ENCODE measurements at places on chromosomes 11 and 22.

DNA sequence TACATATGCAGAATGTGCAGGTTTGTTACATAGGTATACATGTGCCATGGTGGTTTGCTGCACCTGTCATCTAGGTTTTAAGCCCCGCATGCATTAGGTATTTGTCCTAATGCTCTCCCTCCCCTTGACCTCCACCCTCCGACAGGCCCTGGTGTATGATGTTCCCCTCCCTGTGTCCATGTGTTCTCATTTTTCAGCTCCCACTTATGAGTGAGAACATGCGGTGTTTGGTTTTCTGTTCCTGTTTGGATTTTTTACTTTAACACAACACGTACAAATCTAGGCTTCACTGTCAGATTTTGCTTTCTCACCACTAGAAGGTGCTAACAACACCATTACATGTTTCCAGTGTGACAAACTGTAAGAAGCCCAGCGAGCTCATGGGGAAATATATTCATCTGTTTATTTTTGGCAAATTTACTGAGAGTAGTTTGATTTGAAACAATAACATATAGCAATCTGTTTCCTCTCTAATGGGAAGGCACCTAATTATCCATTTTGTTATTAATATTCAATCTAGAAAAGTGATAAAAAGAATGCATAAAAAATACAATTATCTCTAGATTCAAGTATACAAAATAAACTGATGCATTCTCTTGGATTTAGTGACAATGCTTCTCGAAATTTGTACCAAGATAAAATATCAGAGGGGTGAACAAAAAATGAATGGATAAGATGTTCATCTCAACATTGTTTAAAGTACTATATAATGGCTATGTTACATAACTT is 23.2 kb upstream of the BIRC3 start:
- no peak for DNase-seq

DNA sequence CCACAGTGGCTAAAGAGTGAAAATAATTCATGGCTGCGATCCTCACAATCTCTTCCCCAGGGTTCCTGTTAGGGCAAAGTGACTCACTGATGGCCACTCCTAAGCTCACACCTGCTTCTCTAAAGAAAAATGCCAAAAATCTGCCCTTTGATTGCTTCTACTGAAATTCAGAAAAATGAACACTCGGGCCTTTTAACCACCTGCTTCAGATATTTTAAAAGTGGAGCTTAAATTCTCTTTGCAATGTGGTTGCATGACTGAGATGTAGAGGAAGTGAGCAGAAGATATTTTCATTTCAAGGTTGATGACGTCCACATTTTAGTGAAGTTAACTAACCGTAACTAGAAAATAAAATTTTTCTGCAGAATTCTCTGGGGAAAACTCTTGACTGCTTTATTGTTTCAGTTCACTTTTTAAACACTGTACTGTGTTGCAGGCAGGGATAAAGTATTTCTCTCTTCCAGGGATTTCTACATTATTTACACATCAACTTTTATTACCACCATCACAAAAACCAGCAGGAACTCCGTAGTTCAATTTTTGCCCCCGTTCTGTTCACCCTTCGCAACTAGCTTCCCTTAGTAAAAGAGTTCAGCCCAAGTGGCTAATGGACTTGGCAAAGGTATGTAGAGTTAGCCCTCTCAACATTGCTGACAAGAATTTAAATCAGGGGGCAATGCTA is 8.5 kb downstream of the RAB30 start:
- no peak for DNase-seq

DNA sequence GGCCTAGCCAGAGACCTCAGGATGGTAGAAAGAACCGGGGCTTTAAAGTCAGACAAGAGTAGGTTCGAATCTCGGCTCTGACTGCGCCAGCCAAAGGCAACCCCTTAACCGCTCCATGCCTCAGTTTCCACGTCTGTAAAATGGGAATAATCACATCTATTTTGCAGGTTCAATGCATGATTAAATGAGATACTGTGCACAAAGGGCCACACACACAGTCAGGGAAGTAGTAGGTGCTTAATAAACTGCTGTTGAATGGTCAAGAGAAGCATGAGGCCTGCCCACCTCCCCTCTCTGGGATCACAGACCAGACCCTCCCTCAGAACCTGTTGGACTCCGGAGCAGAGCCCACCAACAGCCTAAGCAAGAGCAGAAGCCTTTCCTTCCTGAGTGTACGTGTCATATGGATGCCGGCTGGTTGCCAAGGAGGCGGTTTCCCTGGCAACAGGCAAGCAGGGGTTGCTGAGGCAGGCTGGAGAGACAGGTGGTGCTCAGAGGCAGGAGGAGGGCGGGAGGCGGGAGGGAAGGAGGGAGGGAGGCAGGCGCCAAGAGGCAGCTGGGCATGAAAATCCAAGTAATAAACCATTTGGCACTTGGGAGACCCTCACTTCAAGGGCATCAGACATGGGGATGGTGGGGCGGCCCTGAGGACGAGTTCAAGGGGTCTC is 43.9 kb downstream of the NFAM1 start:
- peak; percentile 80 for DNase-seq

DNA sequence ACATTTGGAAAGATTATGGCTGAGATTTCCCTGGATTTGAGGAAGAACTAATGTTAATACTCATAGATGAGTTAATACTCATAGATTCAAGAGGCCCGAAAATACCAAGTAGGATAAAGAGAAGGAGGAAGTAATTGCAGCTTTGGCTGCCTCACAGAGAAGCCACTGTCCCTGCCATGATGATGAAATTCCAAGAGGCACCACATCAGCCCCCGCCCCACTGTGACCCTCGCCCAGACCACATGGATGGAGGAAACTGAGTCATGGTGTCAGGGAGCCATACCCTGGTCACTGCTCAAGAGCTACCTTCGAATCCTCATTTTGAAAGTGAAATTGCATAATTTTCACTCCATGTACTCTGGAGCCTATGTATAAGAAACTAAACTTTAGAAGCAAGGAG is 92.9 kb upstream of the SLC22A12 start:
- no peak for DNase-seq

- DNase-seq: no peak
Measured at GRCh38 chr22:22001664-22002525, 19.3 kb upstream of the TOP3B start.

GRCh38 chr11:77249427-77249826 is 52.1 kb downstream of the GDPD4 start:
- no peak for DNase-seq

DNA sequence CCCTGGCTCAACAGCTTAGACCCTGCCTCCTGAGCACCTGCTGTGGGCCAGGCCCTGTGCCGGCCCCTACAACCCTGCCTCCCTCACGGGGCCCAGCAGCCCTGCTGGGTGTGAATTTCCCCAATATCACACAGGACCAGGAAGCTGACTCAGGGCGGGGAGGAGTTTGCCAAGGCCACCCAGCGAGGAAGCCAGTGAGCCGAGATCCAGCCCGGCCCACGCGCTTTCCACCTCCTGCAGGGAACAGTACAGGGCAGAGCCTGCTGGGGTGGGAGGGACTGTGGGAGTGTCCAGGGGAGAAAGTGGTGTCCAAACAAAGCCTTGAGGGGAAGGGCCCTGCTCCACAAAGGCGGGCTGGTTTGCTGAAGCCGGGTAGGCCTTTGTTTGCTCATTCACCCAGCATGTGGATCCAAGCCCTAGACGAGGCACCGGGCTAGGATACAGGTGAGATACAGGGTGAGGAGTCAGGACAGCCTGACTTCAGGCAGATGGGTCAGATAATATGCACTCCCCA is 26.8 kb downstream of the RPL3 start:
- no peak for DNase-seq

Data from NCI-H1436 treated with DMSO at 0.1 percent for 48 hours (cell line).